ENCODE measurements at places on chromosomes 3 and 15.

DNA sequence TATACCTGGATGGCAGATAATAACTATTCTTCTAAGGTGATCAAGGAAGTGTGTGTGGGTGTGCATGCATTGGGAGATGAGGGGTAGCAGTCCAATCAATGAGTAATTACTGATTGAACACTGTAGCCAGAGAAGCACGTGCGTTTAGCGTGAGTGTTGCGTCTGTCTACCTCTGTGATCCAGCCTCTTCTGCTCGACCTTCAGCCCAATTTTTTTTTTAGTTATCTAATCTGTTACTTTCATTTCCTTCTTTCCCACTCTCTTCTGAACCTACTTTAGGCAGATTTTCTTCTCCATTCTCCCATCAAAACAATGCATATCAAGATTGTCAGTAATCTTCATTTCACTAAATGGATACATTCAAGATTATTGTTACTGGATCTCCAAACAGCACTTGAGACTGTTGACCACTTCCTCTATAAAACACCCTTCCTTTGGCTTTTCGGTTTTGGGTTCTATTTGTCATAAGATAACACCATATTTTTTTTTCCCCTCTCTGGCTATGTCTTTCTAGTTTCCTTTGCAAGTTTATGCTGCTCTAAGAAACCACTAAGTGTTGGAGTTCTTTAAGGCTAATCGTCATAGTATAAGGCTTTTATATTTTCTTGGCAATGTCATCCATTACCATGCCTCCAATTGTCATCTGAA, 41.0 kb downstream of the MCTP2 start:
- DNase-seq = no peak

DNA sequence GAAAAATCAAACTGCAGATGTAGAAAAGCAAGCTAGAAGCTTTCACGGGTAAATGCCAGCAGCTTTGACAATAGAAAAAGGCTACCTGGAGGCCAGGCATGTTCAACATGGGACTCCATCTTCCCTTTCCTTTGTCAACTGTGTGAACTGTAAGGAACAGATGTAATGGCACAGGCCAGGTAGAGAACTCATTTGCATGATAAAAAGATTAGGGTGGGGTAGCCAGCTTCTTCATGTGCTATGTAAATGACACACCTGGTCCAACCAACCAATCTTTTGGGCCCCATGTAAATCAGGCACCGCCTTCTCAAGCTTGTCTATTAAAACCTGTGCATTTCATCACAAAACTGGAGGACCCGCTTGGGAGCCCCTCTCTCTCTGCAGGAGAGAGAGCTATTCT, 686.5 kb upstream of the GOLIM4 start:
- no peak for DNase-seq

DNA sequence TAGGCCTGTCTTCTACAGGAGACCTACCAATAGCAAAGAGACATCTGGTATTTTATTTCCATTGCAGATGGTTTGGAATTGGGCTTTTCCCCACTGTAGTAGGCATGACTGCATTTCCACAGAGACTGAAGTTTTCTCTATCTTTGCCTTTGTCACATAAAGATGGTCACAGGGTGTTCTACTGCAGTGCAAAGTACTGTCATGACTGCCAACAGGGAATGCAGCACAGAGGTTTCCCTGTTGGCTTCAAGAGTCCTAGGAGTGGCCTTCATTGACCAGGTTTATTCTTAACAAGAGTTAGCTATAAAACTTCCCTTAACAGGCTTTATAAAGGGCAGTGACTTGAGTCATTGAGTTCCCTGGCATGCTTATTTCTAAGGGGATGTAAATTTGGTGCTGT, 36.8 kb upstream of the TM4SF4 start:
- DNase-seq = no peak

GRCh38 chr3:128174675-128175590, 21.7 kb downstream of the EEFSEC start:
- peak; percentile 37 for DNase-seq

GRCh38 chr15:72783004-72783639, 436 bp downstream of the ADPGK start:
- peak; percentile 69 for DNase-seq

DNA sequence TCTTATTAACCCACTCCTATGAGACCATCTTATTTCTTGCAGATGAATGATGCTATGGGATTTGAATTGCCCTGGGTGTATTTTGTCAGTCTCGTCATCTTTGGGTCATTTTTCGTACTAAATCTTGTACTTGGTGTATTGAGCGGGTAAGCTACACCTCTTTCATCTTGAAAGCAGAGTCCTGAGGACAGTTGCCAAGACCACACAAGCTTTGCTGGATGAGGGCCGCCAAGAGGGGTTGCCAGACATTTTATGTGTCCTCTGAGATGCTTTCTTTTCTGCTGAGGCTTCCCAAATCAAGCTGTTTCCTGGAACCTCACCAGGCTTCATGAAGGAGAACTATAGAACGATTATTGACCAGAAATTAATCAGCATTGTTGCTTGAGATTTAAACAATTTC, 173.2 kb downstream of the CHDH start:
- no peak for DNase-seq

- DNase-seq = no peak
Observed at GRCh38 chr15:29018120-29018805, 132.5 kb downstream of the APBA2 start.

- DNase-seq = peak; percentile 60
Observed at GRCh38 chr15:70281811-70282307, 184.1 kb upstream of the TLE3 start.

DNA sequence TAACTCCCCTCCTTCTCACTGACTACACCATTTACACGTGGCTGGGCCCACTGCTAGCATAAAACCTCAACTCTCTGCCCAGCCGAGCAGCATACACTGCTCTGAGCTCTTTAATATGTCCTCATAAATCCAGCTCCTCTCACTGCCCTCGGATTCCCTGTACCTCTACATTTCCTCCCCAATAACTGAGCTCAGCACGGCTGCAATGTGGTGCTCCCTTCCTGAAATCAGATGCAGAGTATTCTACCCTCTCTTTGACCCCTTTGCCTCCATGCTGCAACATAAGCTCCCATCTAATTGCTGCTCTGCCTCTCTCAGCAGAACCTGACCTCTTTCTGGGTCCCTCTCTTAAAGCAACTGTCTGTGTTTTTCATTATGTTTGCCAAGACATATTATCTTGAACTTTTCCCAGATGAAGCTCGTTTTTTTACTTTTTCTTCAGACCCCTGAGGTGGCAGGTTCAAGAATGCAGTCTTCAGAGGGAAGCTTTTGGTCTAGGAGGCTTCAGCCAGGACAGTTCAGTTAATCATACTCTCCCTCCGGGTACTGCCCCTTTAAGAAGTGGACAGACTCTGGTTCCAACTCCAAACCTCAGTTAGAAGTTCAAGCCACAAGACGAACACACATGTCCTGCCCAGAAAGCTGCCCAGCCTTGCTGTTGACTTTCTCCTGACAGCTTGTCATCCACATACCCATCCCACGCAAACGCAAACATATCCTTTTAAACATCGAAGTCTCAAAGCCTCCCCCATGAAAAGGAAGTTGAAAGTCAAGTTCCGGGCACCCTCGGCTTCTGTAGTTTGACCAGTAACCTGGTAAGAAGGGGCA, 81.1 kb upstream of the NEO1 start:
- DNase-seq = no peak

DNA sequence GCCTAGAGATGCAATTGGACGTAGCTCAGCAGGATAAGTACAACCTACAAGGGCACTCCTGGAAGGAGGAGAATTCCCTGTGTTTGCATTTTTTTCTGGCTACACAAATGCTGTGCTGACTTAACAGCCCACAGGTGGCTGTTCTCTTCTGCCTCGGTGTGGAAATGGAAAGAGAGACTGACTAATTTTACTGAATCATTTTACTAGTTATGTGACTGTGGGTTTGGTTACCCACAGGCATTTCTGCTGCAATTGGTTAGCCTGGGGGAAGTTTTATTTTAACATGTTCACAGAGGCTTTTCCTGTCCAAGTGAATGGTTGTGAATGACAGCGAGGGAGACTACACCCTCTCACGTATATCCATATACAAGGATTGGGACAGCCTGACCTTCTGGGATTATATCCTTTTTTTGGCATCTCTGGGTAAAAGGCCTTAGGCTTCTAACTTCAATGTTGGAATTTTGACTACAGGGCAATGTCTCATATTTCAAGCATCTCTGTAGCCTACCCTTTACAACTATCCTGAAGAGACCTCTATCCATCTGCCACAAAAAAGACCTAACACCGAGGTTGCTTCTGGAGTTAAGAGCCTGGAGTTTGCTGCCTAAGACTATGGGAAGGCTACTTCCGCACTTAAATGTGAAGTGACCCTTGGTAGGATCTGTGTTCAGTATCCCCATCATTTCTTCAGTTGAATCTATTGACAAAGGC, 67.2 kb upstream of the TP63 start:
- peak; percentile 82 for DNase-seq

DNA sequence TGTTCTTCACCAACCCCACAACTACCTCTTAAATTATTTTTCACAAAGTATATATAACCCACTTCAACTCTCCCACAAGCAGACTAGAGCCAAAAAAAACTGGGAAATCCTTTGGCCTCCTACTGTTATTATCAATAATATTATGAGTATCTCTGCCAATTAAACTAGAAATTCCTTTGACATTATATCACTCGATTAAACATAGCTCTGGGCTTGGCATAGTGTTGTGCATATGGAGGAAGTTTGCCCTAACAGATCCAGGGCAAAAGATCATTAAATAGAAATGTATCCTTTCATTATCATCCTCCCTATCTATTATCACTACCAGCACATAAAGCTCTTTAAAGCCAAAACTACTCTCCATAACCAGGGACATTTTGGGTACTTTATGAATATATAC, 74.9 kb downstream of the OSBPL10 start:
- no peak for DNase-seq

- no peak for DNase-seq
Observed at GRCh38 chr15:76253691-76254473, 57.4 kb downstream of the ETFA start.

DNA sequence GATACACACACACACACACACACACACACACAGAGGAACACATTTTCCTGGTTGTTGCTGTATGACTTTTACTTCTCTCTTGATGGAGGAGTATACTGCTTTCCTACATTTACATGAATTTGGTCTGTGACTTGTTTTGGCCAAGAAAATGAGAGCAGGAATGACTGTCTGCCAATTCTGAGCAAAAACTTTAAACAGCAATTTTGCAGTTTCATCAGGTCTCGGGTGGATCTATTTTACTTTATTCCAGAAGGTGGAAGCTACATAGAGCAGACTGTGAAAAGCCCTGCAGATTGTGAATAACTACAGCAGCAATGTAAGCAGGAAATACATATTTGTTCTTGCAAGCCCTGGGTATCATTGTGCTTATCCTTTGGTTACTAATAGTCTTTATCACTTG, 1350.0 kb upstream of the EPHA6 start:
- DNase-seq = no peak

GRCh38 chr3:52552089-52552488, 15.7 kb downstream of the UQCC5 start:
- DNase-seq = peak; percentile 18

- no peak for DNase-seq
Observed at GRCh38 chr3:1942781-1943180, 155.9 kb upstream of the CNTN4 start.

DNA sequence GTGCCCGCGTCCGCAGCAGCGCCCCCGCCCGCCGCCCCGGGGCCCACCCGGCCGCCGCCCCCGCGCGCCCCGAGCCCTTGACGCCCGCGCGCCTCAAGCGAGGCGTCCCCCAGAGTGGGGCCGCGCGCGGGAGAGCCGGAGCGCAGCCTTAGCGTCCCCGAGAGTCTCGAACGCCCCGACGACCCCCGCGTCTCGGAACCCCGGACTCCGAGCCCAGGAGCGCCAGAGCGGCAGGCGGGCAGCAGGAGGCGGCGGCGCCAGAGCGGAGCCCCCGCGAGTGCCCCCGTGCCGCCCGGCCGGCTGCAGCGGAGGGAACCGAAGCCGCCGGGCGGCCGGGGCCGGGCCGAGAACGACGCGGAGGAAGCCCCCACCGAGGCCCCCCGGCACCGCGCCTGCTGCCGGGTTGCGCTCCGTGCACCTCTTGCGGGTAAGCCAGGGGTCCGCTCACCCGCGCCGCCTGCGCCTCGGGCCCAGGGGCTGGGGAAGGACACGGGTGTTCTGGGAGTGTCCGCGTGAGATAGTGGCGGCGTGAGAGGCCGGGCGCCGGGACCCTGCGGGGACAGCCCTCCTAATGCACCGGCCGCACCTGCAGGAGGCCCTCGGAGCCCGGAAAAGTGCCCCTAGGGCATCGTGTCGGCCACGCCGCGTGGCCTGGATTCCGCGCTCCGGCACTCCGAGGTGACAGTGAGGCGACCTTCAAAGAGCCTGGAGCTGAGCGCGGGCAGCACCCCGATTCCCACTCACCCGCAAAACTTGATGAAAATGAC, 52.0 kb upstream of the ULK4 start:
- peak; percentile 57 for DNase-seq

DNA sequence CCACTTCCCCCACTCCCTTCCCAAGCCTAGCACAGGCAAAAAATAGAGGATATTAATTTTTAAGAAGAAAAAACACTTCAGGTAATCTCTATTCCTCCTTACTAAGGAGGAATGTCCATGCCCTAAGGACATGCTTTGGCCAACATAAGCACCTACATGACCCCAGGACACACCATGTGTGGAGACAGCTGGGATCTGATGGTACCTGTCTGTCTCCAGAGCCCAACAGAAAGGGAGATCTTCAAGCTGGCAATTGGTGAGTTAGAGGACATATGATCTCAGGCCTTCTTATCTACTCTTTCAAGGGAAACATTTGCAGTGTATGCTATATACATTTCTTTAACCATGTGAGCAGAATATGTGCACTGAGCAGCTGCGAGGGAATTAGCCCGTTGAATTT, 7.0 kb downstream of the TM4SF4 start:
- no peak for DNase-seq

DNA sequence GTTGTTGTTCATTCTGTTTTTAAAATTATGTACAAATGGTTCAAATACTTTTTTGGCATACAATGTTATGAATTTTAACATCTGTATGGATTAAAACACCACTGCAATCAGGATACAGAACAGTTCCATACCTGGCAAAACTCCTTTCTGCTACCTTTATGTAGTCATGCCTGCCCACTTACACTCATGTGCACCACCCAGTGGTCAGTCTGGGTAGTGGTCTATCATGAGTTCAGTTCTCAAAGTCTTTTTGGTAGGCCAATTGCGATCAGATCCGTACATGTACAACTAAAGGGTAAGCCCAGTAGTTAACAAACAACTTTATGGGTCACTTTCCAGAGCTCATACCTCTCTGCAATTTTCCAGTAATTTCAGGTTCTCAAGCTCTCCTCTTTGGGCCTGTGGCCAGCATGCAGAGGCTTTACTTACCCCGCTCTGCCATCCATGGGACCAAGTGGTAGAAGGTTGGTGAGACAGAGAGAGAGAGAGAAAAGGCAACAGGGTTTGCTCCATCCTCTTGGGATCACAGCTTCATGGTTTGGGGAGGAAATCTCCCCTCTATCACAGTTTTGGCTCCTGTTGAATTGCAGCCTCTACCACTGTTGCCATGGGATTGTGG, 63.9 kb upstream of the FAM98B start:
- DNase-seq = peak; percentile 71

DNA sequence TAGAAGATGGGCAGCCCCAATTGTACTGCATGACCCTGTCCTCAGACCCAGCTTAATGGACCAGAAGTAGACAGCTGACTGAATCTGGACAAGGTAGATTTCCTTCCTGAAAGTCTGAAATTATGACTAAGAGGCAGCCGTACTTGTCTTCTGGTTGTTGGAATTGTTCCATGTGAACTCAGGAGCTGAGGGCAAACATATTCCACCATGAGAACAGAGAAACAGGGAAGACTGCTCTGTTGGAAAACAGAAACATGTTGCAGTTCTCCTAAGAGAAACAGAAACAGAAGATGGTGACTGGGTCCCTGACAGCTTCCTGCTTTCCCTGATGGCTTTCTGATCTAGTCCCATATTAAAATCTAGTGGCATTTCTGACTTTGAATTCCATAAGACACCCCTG, 24.1 kb downstream of the POPDC2 start:
- DNase-seq = no peak

Measured in adipocyte (in vitro differentiated cells).